ENCODE measurements at places on chromosomes 4 and X. TPM values are rescaled to one million over a fixed set of nuclear protein-coding genes. Genes with fewer than 3 reads are reported as not detected.

DNA sequence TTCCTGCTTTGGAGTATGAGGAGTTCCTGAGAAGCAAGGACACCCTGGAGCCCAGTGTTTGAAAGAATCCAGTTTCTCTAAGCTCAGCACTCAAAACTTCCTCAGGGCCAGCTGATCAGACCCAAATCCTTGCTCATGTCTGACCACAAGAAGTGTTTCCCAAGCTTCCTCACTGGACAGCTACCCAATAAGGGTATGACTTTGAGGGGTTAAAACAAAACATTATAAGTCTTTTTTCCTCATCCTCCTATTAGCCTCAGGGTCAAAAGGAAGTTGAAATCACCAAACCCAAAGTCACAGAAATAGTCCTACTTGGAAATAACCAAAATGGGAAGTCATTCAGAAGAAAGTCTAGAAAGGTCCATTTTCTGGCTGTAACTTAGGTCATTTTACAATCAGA is 13.7 kb downstream of the ZBTB33 start:
- H3K4me3 ChIP-seq, result no peak overlapping the region
- H3K27me3 ChIP-seq, result no peaks in the 10 kb centered on the region
- no peak for DNase-seq
- no peak overlapping the region for H3K27ac ChIP-seq

GRCh38 chr4:76780781-76781697 is 116.9 kb downstream of the SOWAHB start:
- no peak overlapping the region for H3K4me3 ChIP-seq
- H3K27ac ChIP-seq, result no peak overlapping the region

DNA sequence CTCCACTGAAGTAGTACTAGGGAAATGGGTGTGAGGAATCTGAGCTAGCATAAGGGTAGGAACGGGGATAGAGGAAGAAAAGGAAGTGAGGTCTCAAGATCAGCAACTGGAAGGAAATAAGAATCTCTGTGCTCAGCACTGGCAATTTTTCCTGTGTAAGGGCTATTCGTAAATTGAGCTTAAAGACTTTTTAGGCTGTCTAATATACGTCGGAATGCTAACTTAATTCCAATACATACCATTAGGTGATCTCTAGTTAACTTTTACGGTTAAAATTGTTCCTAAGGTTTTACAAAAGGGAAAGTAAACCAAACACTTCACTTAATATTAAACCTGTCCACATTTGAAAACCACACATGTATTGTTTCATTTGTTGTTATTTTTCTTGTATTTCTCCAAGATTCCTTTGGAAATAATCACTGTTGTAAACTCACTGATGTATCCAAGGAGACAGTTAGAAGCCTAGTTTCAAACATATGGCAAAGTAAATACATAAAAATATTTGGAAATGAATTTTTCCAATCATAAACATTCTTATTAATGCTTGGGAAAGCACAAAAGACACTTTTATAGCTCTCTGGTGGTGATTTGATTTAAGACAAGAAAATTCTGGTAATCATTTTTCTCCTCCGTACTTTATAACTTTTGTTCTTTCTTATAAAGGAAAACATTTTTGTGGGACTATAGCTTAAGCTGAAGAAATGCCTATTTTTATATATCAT is 28.1 kb upstream of the HPGDS start:
- H3K27ac ChIP-seq, result no peak overlapping the region
- DNase-seq, result no peak
- H3K27me3 ChIP-seq, result no peaks in the 10 kb centered on the region
- H3K4me1 ChIP-seq, result no peaks in the 10 kb centered on the region
- H3K4me3 ChIP-seq, result no peak overlapping the region
- no peaks in the 10 kb centered on the region for H3K36me3 ChIP-seq

The SPOCK3 gene
- total RNA-seq, result not detected

The ZFX gene
- 26.4 TPM for total RNA-seq

GRCh38 chrX:10079231-10079630 is 77.5 kb upstream of the CLCN4 start:
- H3K27me3 ChIP-seq, result no peaks in the 10 kb centered on the region
- H3K36me3 ChIP-seq, result no peaks in the 10 kb centered on the region
- H3K27ac ChIP-seq, result no peak overlapping the region
- H3K4me1 ChIP-seq, result no peaks in the 10 kb centered on the region
- no peak for DNase-seq
- H3K4me3 ChIP-seq, result no peak overlapping the region

Measured in Karpas-422 (cell line).